ENCODE measurements at places on chromosomes 16 and 17.

DNA sequence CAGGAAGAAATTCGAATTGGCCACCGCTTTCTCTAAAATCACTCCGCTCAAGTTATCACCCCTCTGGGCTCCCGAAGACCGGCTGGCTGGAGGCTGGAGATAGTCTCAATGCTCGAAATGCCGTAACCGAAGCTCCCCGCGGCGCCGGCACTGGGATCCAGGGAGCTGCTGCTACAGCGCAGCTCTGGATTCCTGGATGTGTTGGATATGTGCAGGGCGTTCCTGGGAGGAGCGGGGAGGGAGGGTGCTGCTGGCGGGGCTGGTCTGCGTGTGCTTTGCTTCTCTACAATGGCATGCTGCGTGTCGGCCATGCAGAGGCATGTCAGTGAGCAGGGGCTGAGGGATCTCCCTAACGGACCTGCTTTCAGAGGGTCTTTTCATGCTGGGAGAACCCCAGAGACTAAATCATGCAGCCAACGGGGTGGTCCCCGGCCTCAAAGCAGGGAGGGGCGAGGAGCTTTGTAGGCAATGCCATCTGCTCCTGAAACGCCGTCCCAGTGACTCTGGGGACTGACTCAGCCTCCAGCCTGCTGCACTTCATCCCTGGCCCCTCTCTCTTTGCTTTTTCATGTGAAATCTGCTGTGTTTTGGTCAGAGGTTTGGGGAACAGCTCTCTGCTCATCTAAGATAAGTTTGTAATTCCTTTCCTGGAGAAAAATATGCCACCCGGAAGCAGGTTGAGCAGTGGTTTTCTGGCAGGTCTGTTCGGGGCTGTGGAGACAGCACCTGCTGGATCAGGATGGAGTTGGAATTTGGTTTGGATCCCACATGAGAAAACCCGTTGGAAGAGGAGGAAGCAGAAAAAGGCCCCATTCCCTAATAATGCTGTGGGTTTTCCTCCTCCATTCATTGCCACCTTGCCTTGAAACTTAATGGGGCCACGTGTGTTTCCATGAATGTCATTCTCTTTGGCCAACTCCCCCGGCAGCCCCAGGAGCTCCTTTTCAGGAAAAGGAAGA lies 311.4 kb downstream of the SEC14L1 start:
- peaks cover 54% of the 10 kb centered on the region for H3K4me1 ChIP-seq
- H3K27ac ChIP-seq: peak overlapping the region; percentile 86
- no peaks in the 10 kb centered on the region for H3K27me3 ChIP-seq
- no peak for DNase-seq
- H3K4me3 ChIP-seq: peak overlapping the region; percentile 96

GRCh38 chr16:66091471-66091891 lies 275.0 kb upstream of the CDH5 start:
- DNase-seq: no peak
- H3K27ac ChIP-seq: no peak overlapping the region

- no peak overlapping the region for H3K27ac ChIP-seq
- H3K27me3 ChIP-seq: no peaks in the 10 kb centered on the region
- no peak overlapping the region for H3K4me3 ChIP-seq
- H3K4me1 ChIP-seq: no peaks in the 10 kb centered on the region
- no peak for DNase-seq
- H3K36me3 ChIP-seq: no peaks in the 10 kb centered on the region
Observed at GRCh38 chr16:57512296-57513001, 23.9 kb downstream of the CCDC102A start.

DNA sequence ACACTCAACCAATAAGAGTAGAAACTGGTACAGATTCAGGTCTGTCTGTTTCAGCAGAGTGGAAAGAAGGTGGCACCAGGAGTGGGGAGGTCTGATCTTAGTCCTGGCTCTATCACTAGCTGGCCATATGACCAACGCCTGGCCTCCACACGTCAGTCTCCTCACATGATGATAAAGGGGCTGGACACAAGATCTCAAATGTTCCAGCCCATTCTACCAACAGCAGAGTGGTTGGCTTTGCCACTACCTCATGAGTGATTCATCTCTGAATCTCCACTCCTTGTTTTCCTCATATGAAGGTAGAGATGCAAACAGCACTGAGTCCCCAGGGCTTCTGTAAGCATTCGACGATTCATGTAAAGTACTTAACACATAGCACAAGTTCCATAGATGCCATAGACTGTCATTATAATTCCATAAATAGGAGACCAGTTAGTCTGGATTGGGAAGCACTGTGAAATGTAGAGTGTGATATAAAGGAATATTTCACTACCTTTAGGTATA lies 281.9 kb upstream of the ASIC2 start:
- H3K36me3 ChIP-seq: no peaks in the 10 kb centered on the region
- no peak overlapping the region for H3K27ac ChIP-seq
- no peaks in the 10 kb centered on the region for H3K27me3 ChIP-seq

DNA sequence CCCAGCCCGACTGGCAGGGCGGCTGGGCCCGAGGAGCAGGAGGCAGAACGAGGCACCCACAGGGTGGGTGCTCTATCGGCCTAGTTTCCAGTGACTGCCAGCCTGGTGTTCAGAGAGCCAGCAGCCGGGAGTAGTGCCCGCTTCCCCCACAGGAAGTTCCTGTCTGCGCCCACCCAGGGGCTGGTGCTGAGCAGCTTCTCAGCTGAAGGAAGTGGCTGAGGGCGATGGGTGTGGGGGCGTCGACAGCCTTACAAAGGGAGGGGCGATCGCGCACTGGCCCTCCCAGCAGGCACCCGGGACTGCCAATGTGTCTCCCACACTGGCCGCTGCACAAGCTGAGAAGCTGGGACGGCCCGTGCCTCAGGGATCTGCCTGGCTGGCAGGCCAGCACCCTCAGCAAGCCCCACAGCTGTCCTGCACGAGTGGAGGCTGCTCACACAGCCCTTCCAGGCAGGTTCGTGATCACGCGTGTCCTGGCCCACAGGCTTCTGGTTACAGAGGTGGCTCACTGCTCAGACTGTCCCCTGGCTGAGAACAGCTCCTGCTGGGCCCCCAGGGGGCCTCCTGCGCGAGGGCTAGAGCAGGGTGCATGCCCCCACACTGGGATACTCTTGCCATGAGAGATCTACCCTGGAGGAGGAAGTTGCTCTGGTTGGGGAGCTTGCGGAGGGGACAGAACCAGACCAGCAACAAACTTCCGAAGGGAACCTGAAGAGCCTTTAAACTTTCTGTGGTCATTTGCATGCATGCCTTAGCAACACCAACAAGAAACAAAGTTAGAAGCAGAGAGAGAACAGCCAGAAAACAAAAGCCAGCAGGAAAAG lies 2.5 kb downstream of the RNF166 start:
- peak; percentile 77 for DNase-seq
- peak overlapping the region; percentile 77 for H3K27ac ChIP-seq
- no peaks in the 10 kb centered on the region for H3K27me3 ChIP-seq
- H3K36me3 ChIP-seq: peaks cover 40% of the 10 kb centered on the region
- peaks cover 43% of the 10 kb centered on the region for H3K4me1 ChIP-seq

GRCh38 chr17:8359769-8360168 lies 16.7 kb downstream of the KRABD2 start:
- H3K27me3 ChIP-seq: peaks cover 9% of the 10 kb centered on the region
- peaks cover 5% of the 10 kb centered on the region for H3K4me1 ChIP-seq
- H3K27ac ChIP-seq: no peak overlapping the region
- H3K36me3 ChIP-seq: no peaks in the 10 kb centered on the region

DNA sequence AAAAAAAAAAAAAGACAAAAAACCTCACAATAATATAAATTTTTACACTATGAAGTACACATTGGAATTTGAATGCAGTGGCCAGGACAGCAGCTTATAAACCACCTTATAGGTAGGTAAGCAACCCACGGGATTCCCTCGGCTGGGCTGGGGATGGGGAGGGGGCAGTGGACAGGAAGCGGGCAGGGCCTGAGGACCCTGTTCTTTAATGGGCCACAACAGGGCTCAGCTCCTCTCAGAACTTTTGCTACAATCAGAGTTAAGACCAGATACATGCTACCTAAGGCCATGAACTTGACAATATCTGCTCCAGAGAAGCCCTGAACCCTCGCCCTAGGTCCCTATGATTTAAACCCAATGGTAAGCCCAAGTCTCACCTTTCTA lies 25.1 kb downstream of the STAT5A start:
- no peak for DNase-seq
- no peak overlapping the region for H3K4me3 ChIP-seq
- peaks cover 51% of the 10 kb centered on the region for H3K4me1 ChIP-seq
- H3K36me3 ChIP-seq: peaks cover 62% of the 10 kb centered on the region
- H3K27me3 ChIP-seq: no peaks in the 10 kb centered on the region

- peaks cover 24% of the 10 kb centered on the region for H3K4me1 ChIP-seq
- H3K36me3 ChIP-seq: no peaks in the 10 kb centered on the region
- H3K4me3 ChIP-seq: peak overlapping the region; percentile 82
Observed at GRCh38 chr17:7204336-7204735, 15.3 kb downstream of the DLG4 start.

GRCh38 chr17:72393553-72393952 lies 272.7 kb downstream of the SOX9 start:
- no peaks in the 10 kb centered on the region for H3K36me3 ChIP-seq
- DNase-seq: no peak
- no peak overlapping the region for H3K27ac ChIP-seq
- no peaks in the 10 kb centered on the region for H3K27me3 ChIP-seq
- no peaks in the 10 kb centered on the region for H3K4me1 ChIP-seq
- no peak overlapping the region for H3K4me3 ChIP-seq

- H3K27ac ChIP-seq: no peak overlapping the region
- no peaks in the 10 kb centered on the region for H3K36me3 ChIP-seq
- no peaks in the 10 kb centered on the region for H3K4me1 ChIP-seq
- H3K27me3 ChIP-seq: peaks cover 15% of the 10 kb centered on the region
Observed at GRCh38 chr16:9151074-9151473, 59.6 kb downstream of the HAPSTR1 start.

- no peaks in the 10 kb centered on the region for H3K27me3 ChIP-seq
- DNase-seq: no peak
- H3K36me3 ChIP-seq: peaks cover 6% of the 10 kb centered on the region
- no peaks in the 10 kb centered on the region for H3K4me1 ChIP-seq
- H3K27ac ChIP-seq: no peak overlapping the region
Observed at GRCh38 chr16:74973304-74973703, 11.6 kb downstream of the WDR59 start.

DNA sequence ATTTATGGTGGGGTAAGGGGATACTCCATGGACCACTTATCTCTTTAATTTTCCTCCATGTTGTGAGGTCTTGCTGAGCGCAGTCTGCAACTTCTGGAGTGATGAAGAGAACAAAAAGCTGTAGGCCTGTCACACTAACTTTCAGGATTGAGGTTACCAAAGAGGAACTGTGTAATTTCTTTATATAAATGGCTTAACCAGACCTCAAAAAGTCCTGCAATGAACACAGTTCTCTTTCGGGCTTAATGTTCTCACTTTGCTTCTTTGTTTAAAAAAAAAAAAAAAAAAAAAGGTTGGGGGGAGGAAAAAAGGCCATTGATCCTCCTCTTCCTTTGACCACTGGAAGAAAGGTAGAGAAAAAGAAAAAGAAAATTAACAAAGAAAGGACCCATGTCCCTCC lies 86.8 kb upstream of the SOX9 start:
- H3K4me1 ChIP-seq: peaks cover 8% of the 10 kb centered on the region
- no peaks in the 10 kb centered on the region for H3K27me3 ChIP-seq
- DNase-seq: no peak
- H3K36me3 ChIP-seq: no peaks in the 10 kb centered on the region
- no peak overlapping the region for H3K27ac ChIP-seq

DNA sequence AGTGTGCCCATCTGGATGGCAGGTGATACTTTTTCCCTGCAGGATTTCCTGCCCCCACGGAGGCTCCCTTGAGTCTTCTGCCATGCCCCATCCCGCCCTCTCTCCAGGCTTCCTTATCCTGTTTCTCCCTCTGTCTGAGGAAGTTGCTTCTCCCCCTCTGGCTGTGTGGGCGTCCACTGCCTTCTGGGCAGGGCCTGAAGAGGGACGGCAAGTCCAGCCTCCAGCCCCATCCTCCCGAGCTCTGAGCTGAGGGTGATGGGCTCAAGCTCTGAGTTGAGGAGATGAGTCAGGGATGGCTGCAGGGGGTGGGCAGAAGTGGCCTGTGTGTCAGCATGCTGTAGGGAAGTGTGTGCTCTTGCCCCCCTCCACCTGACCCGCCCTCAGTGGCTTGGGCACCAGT lies 14.2 kb upstream of the RAP1GAP2 start:
- H3K4me3 ChIP-seq: no peak overlapping the region
- peaks cover 6% of the 10 kb centered on the region for H3K4me1 ChIP-seq
- H3K27ac ChIP-seq: no peak overlapping the region
- DNase-seq: no peak
- H3K27me3 ChIP-seq: peaks cover 18% of the 10 kb centered on the region

- H3K27me3 ChIP-seq: no peaks in the 10 kb centered on the region
- DNase-seq: no peak
- H3K4me3 ChIP-seq: no peak overlapping the region
- no peaks in the 10 kb centered on the region for H3K36me3 ChIP-seq
- H3K27ac ChIP-seq: no peak overlapping the region
- no peaks in the 10 kb centered on the region for H3K4me1 ChIP-seq
Observed at GRCh38 chr16:4240624-4241023, 1.3 kb downstream of the SRL start.

DNA sequence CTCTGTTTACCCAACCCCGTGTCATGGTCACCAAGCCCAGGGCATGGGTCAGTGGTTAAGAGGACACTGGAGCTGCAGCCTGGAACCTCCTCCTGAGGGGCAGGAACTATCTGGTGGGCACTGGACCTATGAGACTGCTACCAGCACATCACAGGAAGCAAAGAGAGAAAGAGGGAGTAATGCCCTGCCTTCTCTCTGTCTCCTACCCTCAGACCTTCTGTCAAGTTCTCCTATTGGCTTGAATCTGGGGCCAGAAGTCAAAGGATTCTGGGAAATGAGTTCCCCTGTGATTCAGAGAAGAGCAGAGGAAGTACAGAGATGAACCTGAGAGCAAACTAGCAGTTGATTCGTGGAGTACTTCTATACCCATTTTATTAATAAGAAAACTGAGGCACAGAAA lies 123.0 kb upstream of the GNAO1 start:
- no peak overlapping the region for H3K4me3 ChIP-seq
- DNase-seq: no peak
- H3K27ac ChIP-seq: no peak overlapping the region
- no peaks in the 10 kb centered on the region for H3K27me3 ChIP-seq
- H3K36me3 ChIP-seq: no peaks in the 10 kb centered on the region

- DNase-seq: no peak
- peaks cover 59% of the 10 kb centered on the region for H3K36me3 ChIP-seq
- H3K27ac ChIP-seq: no peak overlapping the region
- no peaks in the 10 kb centered on the region for H3K4me1 ChIP-seq
Observed at GRCh38 chr17:78396441-78397337, 18.2 kb downstream of the PGS1 start.

DNA sequence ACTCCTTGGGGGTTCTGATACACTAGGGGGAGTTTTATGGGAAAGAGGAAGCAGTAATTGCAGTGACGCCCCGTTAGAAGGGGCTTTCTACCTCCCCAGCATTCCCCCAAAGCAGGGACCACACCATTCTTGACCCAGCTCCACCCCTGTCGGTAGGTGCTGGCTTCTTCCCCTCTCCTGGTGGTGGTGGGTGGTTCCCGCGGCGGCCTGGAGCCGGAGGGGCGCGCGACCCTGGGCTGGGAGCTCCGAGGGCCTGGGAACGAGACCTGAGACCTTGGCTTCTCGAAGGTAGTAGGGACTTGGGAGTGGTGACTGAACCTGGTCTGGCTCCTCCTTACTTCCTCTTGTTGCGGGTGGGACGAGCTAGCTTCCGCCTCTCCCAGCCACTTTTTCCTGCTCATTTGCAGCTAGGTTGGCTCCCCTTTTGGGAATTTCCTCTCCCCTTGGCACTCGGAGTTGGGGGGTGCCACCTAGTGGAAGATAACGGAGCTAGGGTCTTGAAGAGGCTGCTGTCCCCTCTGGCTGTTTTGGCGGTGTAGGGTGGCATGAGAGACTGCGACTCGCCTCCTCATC lies 438 bp downstream of the GRN start:
- H3K4me1 ChIP-seq: peaks cover 14% of the 10 kb centered on the region
- H3K27me3 ChIP-seq: peaks cover 12% of the 10 kb centered on the region
- no peak for DNase-seq
- H3K36me3 ChIP-seq: no peaks in the 10 kb centered on the region
